ENCODE measurements at places on chromosomes 16 and 17. TPM values are rescaled to one million over a fixed set of nuclear protein-coding genes. Genes with fewer than 3 reads are reported as not detected.

DNA sequence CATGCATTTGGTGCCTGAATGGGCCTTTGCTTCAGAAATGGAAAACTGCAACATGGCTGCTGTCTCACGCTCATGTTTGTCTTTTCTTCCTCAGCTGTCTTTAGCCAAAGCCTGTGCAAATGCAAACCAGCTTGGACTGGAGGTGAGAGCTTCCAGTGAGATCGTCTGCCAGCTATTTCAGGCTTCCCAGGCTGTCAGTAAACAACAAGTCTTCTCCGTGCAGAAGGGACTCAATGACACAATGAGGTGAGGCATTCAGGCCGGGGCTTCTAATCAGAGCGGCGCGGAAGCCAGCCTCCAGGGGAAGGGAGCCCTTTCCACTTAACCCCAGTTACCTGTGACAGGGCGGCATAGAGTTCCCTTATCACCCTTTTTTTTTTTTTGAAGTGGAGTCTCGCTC is 14.3 kb downstream of the CCNF start:
- no peak overlapping the region for H3K4me3 ChIP-seq
- no peaks in the 10 kb centered on the region for H3K4me1 ChIP-seq
- H3K27me3 ChIP-seq = no peaks in the 10 kb centered on the region
- H3K36me3 ChIP-seq = no peaks in the 10 kb centered on the region
- no peak for DNase-seq

GRCh38 chr16:938136-938535 is 32.6 kb downstream of the LMF1 start:
- H3K36me3 ChIP-seq = peaks cover 2% of the 10 kb centered on the region
- no peaks in the 10 kb centered on the region for H3K27me3 ChIP-seq
- no peak for DNase-seq
- H3K27ac ChIP-seq = no peak overlapping the region

DNA sequence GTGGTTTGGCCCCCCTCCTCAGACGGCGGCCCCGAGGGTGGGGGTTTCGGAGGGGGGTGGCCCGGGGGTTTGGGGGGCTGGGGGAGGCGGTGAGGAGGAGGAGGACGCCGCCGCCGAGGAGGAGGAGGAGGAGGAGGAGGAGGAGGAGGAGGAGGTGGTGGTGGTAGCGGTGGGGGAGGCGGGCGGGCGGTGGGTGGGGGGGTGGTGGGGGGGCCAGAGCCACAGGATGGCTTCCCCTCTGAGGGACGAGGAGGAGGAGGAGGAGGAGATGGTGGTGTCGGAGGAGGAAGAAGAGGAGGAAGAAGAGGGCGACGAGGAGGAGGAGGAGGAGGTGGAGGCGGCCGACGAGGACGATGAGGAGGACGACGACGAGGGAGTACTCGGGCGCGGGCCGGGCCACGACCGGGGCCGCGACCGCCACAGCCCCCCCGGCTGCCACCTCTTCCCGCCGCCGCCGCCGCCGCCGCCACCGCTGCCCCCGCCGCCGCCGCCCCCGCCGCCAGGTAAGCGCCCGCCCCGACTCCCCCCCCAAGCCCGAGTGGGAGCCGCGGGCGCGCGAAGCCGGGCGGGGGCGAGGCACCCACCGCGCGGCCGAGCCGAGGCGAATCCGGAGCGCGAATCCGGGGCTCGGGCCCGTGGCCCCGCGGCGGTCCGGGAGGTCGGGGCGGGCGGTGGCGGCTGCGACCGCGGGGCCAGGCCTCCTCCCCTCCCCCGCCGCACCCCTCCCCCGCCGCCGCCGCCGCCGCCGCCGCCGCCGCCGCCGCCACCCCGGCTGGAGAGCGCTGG is 3.8 kb upstream of the CHD3 start:
- H3K36me3 ChIP-seq = peaks cover 3% of the 10 kb centered on the region
- no peaks in the 10 kb centered on the region for H3K27me3 ChIP-seq
- peaks cover 12% of the 10 kb centered on the region for H3K4me1 ChIP-seq
- peak overlapping the region; percentile 87 for H3K4me3 ChIP-seq
- H3K27ac ChIP-seq = no peak overlapping the region
- peak; percentile 12 for DNase-seq

GRCh38 chr17:64275016-64275415 is 12.0 kb upstream of the TEX2 start:
- H3K27me3 ChIP-seq = peaks cover 1% of the 10 kb centered on the region
- no peak for DNase-seq
- no peak overlapping the region for H3K27ac ChIP-seq
- no peaks in the 10 kb centered on the region for H3K36me3 ChIP-seq
- no peak overlapping the region for H3K4me3 ChIP-seq

Gene CACNG4
- total RNA-seq = not detected

DNA sequence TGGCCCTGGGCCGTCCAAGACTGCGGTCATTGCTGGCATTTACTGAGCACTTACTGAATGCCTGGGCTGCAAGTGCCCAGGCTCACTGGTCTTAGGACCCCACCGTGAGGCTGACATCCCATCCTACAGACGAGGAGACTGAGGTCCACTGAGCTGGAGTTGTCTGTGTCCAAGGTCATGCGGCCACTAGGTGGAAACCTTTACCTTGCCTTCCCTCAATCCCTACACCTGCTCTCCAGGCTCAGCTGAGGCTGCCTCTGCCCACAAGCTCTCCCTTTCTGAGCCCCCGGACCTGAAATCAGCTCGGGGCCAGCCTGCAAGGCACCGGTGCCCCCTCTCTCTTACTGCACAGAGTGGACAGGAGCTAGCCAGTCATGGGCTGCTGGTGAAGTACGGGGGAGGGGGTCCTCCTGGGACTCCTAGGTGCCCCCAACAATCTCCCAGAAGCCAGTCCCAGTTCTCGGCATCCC is 1.5 kb downstream of the CASKIN1 start:
- no peaks in the 10 kb centered on the region for H3K36me3 ChIP-seq
- H3K4me1 ChIP-seq = peaks cover 6% of the 10 kb centered on the region
- DNase-seq = no peak
- H3K4me3 ChIP-seq = peak overlapping the region; percentile 63

Gene MYH1
- total RNA-seq = not detected

DNA sequence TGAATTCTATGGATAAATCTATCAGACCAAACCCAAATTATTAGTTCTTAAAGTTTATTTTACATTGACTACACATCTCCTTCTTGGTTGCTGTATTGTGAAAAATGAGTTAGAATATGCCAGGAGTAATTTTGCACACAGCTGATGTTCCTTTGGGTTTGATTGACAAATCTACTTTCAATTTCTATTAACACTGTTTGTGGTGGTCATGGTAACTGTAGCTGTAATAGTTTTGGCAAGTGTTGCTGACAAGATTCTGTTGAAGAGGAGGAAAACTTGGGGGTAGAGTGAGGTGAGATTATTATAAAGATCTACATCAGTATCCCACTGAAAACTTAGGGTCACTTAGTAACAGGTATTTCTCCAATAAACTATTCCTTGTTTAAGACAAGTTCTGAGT is 30.3 kb downstream of the MRTFB start:
- H3K4me3 ChIP-seq = no peak overlapping the region
- no peaks in the 10 kb centered on the region for H3K27me3 ChIP-seq
- H3K36me3 ChIP-seq = no peaks in the 10 kb centered on the region
- peak overlapping the region; percentile 67 for H3K27ac ChIP-seq

DNA sequence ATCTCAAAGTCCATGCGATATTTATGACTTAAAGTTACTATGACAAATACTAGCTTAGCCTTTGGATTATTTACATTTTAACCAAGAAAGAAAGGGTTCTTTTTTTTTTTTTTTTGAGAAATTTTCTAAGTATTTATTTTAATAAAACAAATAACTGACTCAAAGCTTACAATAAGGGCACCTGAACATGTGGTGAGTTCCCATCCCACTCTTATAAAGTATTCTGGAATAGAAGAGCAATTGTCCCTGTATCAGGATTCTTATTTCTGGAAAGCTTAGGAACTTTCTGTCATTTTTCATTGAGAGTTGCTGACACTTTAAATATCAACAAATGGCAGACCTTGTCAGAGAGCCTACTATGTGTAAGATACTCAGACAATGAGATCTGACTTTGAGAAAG is 686.1 kb upstream of the SOX9 start:
- H3K4me3 ChIP-seq = no peak overlapping the region
- H3K27ac ChIP-seq = no peak overlapping the region
- DNase-seq = no peak

GRCh38 chr17:37167756-37168155 is 208.0 kb upstream of the C17orf78 start:
- no peaks in the 10 kb centered on the region for H3K4me1 ChIP-seq
- H3K27ac ChIP-seq = no peak overlapping the region
- H3K27me3 ChIP-seq = no peaks in the 10 kb centered on the region

GRCh38 chr16:56226187-56226586 is 34.9 kb downstream of the GNAO1 start:
- peak overlapping the region; percentile 81 for H3K27ac ChIP-seq
- no peaks in the 10 kb centered on the region for H3K27me3 ChIP-seq
- no peaks in the 10 kb centered on the region for H3K36me3 ChIP-seq
- no peak for DNase-seq

- H3K27me3 ChIP-seq = peaks cover 44% of the 10 kb centered on the region
- no peak for DNase-seq
- H3K27ac ChIP-seq = no peak overlapping the region
- H3K36me3 ChIP-seq = no peaks in the 10 kb centered on the region
Observed at GRCh38 chr17:49053171-49053829, 56.1 kb downstream of the IGF2BP1 start.

- H3K27me3 ChIP-seq = no peaks in the 10 kb centered on the region
- H3K4me3 ChIP-seq = no peak overlapping the region
- H3K4me1 ChIP-seq = peaks cover 2% of the 10 kb centered on the region
Observed at GRCh38 chr16:28897826-28898225, 19.5 kb downstream of the ATP2A1 start.

- peak; percentile 70 for DNase-seq
- H3K27ac ChIP-seq = peak within 1 kb of the TSS; percentile 62
- H3K4me1 ChIP-seq = peaks cover 19% of the 10 kb centered on the region
- peaks cover 3% of the 10 kb centered on the region for H3K36me3 ChIP-seq
Observed at GRCh38 chr17:7650509-7651096, at the start of gene ATP1B2. ATP1B2 (plus strand) TSS chr17:7650926; CDS start chr17:7651519, 593 bp downstream.

- DNase-seq = no peak
- peaks cover 8% of the 10 kb centered on the region for H3K36me3 ChIP-seq
- peaks cover 11% of the 10 kb centered on the region for H3K4me1 ChIP-seq
- peak overlapping the region; percentile 54 for H3K27ac ChIP-seq
- peak overlapping the region; percentile 63 for H3K4me3 ChIP-seq
- peaks cover 22% of the 10 kb centered on the region for H3K27me3 ChIP-seq
Observed at GRCh38 chr16:67392301-67393059, 818 bp downstream of the TPPP3 start.

Gene TOX3
- not detected for total RNA-seq

DNA sequence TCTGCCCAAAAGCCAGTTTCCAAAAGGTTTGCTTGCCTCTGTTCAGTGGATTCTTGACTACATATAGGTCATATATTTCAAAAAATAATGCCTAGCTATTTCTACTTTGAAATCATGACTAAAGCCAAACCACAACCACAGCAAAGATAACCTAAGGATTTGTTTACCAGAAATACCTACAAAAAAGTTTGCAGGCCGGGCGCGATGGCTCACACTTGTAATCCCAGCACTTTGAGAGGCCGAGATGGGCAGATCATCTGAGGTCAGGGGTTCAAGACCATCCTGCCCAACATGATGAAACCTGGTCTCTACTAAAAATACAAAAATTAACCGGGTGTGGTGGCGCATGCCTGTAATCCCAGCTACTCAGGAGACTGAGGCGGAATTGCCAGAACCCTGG is 15.2 kb downstream of the CARHSP1 start:
- H3K27me3 ChIP-seq = no peaks in the 10 kb centered on the region
- peaks cover 36% of the 10 kb centered on the region for H3K4me1 ChIP-seq
- DNase-seq = no peak
- no peak overlapping the region for H3K4me3 ChIP-seq
